Skeletal muscle tissue (tissue), 5 donors: ENCODE measurements at places on chromosomes 16 and 17. TPM values are rescaled to one million over a fixed set of nuclear protein-coding genes. Genes with fewer than 3 reads are reported as not detected.

Gene ACAP1
- 2.1 TPM for total RNA-seq

Gene SPIRE2
- total RNA-seq = 2.1 TPM

Gene KRT24
- total RNA-seq = not detected

Gene BCO1
- total RNA-seq = not detected

Gene GAST
- not detected for total RNA-seq

Gene HAGHL
- total RNA-seq = 1.0 TPM

Gene FKBP10
- total RNA-seq = 76.2 TPM

Gene TBC1D3H
- total RNA-seq = not detected

Gene CPHXL2
- not detected for total RNA-seq

Gene IGF2BP1
- 4.7 TPM for total RNA-seq

Gene CDH16
- not detected for total RNA-seq

Gene SARM1
- 5.7 TPM for total RNA-seq

Gene CDT1
- 6.3 TPM for total RNA-seq

Gene SP6
- under 0.01 TPM for total RNA-seq

Gene HOXB7
- 1.0 TPM for total RNA-seq

Gene NME1
- 44.9 TPM for total RNA-seq

Gene SMIM36
- total RNA-seq = not detected

Gene ASPA
- total RNA-seq = 1.6 TPM

Gene KRT16
- total RNA-seq = 0.52 TPM

Gene KIF2B
- not detected for total RNA-seq

Gene CHAD
- 1.6 TPM for total RNA-seq

Gene CDRT15L2
- not detected for total RNA-seq

Gene HOXB4
- total RNA-seq = 1.0 TPM

Gene GPR179
- not detected for total RNA-seq

Gene SLC22A31
- not detected for total RNA-seq

Gene TBX4
- total RNA-seq = 8.4 TPM

Gene CCL1
- not detected for total RNA-seq

Gene SLC52A1
- total RNA-seq = not detected

Gene COPRS
- total RNA-seq = 39.7 TPM

Gene ANKS3
- 15.1 TPM for total RNA-seq

Gene PERCC1
- total RNA-seq = not detected
